ENCODE measurements at places on chromosomes 4 and X. TPM values are rescaled to one million over a fixed set of nuclear protein-coding genes. Genes with fewer than 3 reads are reported as not detected.

APBB2 gene
- 9.0 TPM for total RNA-seq

GRCh38 chr4:22762548-22762947, 69.8 kb downstream of the GBA3 start:
- no peak for DNase-seq
- no peak overlapping the region for H3K4me3 ChIP-seq
- no peaks in the 10 kb centered on the region for H3K4me1 ChIP-seq
- H3K27me3 ChIP-seq = no peaks in the 10 kb centered on the region
- H3K27ac ChIP-seq = no peak overlapping the region

- H3K27me3 ChIP-seq = no peaks in the 10 kb centered on the region
- no peak overlapping the region for H3K27ac ChIP-seq
- H3K4me1 ChIP-seq = no peaks in the 10 kb centered on the region
- H3K36me3 ChIP-seq = no peaks in the 10 kb centered on the region
These were observed 110.3 kb upstream of the MSX1 start for GRCh38 chr4:4749137-4749536.

- H3K27ac ChIP-seq = no peak overlapping the region
- H3K4me1 ChIP-seq = no peaks in the 10 kb centered on the region
- DNase-seq = no peak
- no peak overlapping the region for H3K4me3 ChIP-seq
- no peaks in the 10 kb centered on the region for H3K36me3 ChIP-seq
- H3K27me3 ChIP-seq = no peaks in the 10 kb centered on the region
These were observed 1956.7 kb downstream of the C4orf33 start for GRCh38 chr4:131052646-131053045.
